Substantia nigra (tissue), 51 donors: ENCODE measurements at places on chromosomes 1 and 21.

DNA sequence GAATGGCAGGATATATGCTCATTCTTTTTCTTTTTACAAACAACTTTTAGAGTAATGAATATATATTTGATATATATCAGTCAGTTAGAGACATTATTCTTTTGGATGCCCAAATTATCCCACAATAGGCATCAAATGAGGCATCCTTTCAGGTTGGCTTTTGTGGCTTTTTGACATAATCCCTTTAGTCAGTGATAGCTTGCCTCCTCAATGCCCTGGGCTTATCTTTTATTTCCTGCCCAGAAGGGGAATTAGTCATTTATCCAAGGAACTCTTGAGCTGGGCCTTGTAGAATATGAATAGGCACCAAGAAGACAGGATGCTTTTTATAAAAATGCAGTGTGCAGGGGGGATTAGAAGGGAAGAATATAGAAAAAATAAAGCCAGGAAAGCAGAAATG is 22.2 kb downstream of the EPHX4 start:
- no peak for DNase-seq

- no peak for DNase-seq
These were observed 60.0 kb downstream of the APCS start for GRCh38 chr1:159647616-159648015.

DNA sequence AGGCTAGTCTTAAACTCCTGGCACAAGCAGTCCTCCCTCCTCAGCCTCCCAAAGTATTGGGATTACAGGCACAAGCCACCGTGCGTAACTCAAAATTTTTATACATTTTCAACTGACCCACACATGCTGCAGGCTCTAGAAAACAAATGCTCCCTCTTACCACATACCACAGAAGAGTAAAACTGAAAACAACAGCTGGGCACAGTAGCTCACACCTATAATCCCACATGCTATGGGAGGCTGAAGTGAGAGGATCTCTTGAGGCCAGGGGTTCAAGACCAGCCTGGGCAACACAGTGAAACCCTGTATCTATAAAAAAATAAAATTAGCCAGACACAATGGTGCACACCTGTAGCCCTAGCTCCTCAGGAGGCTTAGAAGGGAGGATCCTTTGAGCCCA is 56.7 kb downstream of the AKT3 start:
- DNase-seq = no peak

DNA sequence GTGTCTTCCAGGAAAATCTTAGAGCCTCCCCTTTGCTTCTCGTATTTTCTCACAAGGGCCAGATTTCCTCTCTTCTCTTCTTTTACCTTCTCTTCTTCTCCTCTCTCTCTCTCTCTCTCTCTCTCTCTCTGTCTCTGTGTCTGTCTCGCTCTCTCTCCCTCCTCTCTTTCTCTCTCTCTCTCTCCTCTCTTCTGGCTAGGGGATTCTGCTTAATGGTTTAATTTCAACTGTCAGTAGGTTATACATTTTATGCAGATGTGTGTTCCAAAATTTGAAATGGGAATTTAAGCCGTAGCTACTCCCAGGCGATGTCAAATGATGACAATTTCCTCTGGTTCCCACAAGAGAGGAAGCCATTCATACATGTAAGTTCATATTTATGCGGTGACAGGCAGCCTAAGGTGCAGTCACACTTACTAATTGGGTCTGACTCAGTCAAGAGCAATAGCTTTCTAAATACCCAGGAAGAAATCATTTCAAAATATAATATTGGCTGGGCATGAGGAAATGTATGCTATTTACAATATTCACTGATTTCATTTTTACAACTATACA is 1.4 kb downstream of the DSCAM start:
- DNase-seq = no peak

DNA sequence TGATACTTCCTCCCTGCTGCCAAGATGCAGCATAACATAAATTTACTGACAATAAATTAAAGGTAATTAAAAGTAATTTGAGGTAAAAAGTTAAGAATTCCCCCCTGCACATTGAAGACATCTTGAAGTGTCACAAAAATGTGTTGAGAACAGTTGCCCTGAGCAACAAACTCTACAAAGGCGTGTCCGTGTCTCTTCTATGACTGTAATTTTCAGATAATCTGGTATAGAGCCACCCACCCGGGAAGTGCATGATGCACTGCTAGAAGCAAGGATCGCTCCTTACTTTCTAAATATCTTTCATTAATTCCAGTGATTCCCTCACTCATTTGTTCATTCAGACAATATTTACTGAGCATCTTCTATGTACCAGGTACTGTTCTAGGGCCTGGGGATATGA is 11.0 kb upstream of the CASQ1 start:
- DNase-seq = no peak

GRCh38 chr1:17233675-17234320 is 15.1 kb upstream of the PADI3 start:
- no peak for DNase-seq

DNA sequence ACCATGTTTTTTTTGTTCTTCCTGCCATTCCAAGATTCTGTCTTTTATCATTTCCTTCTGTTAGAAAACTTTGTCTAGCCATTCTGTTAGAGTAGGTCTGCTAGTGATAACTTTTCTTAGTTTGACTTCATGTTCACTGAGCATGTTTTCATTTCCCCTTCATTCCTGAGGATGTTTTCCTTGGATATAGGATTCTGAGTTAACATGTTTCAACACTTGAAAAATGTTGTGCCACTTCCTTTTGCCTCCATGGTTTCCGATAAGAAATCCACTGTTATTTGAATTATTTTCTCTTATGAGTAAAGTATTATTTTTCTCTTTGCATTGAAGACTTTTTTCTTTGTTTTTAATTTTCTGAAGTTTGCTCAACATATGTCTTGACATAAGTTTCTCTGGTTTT is 66.7 kb downstream of the ATP1A1 start:
- DNase-seq = no peak

DNA sequence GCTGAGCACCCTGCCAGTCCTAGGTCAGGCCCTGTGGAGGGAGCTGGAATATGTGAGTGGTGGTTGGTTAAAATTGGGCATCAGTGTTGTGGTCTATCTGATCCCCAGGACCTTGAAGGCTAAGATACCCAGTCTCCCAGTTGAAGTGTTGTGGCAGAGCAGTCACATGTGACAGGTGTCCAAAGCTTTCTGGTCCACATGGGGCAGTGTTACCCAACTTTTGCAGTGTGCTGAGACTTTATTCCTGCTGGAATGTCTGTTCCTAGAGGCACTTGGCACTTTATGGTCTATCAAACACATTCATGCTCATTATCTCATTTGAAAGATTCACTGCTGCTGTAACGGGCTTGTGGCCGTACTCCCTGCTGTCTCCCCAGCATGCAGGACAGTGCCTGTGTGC is 21.0 kb upstream of the LORICRIN start:
- no peak for DNase-seq

DNA sequence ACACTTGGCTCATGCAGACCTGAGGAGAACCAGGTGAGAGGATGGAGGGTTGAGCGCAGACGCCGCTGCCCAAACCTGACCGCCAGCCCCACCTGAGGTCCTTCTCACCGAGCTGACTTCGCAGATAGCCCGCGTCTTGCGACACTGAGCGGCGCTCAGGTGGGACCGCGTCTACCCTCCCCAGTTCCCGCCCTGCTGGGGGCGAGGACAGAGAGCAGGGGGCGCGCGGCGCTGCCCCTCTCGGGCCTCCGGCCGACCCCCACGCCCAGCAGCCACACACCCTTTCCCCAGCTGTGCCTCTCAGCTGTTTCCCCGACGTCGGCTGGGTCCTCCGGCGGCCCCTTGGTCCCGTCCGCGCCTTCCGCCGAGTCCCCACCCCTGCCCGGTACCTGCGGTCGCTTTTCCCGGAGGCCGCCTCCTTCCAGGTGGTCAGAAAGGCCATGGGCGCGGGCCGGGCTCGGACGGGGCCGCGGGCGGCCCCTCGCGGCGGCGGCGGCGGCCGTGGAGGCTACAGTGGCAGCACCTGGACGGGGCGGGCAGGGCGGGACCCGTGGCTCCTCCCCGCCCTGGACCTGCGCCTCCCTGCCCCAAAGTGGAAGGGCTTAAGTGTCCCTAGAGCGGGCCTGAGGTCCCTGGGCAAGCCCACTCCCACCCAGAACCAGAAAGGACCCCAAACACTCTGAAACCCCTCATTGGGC is 14.4 kb upstream of the TTC39A start:
- no peak for DNase-seq

- DNase-seq = no peak
These were observed 41.2 kb downstream of the CDCP2 start for GRCh38 chr1:54111624-54112023.

- DNase-seq = no peak
These were observed 908 bp upstream of the ELK4 start for GRCh38 chr1:205632669-205633169.

GRCh38 chr1:188782220-188782841 is 1695.3 kb downstream of the BRINP3 start:
- DNase-seq = no peak

GRCh38 chr21:29256126-29256910 is 42.4 kb upstream of the BACH1 start:
- DNase-seq = no peak

DNA sequence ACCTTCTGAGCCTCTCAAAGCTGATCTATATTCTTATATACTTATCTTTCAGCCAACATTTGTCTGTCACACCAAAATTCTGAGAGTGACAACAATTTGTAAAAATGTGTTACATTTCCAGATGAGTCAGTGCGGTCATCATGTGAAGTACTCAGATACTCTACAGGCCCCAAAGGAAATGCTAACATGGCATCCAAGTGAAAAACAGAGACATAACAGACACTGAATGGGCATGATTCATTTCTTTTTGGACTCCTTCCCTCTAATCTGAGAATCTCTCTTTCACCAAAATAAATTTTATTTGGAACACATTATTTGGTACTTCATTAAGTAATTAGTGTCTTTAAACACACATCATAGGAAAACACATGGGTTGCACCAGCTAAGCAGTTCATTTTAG is 96.6 kb downstream of the SLC44A5 start:
- DNase-seq = no peak

DNA sequence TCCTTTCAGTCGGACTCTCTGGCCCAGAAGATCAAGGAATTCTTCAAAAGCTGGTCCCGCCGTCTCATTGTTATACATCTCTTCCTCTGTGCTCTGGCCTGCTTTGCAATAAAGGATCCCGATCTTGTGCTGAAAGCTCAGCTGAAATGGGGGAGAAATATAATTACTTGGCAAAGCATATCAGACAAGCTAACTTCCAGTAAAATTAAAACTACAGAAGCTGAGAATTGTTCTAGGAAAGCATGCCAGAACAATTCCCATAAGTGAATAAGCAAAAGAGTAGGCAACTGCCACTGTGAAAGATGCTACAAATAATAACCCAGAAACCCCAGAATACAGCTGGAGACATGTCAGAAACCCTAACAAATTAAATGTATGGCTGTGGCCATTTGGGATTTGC is 146.1 kb downstream of the SIPA1L2 start:
- DNase-seq = no peak

DNA sequence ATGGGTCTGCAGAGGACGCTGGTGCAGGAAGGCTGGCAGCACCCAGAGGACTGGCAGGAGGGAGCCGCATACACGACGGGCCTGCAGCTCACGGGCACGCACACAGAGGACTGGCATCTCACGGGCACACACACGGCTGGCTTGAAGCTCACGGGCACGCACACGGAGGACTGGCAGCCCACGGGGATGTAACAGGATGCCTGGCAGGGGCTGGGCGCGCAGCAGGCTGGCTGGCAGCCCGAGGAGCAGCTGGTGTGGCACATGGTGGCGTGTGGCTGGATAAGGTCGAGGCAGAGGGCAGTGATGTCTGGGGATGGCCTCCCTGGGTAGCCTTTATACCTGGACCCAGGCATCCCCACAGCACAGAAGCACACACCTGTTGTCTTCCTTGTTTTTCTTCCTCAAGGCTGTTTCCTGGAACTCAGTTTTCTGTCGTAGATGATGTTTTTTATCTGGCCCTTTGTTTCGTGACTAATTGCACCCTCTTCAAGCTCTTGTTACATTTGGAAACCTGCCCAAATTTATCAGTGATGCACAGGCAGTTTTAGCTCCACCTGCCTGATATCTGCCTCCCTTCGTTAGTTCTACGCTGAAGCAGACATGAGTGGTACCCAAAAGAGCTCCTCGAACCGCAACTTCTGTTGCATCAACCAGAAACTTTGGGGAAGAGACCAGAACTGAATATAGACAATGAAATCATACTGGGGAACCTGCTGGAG is at the start of gene KRTAP12-1:
Gene KRTAP12-1 (minus strand): TSS at position 303 of the 719 bp plus-strand sequence. CDS start 40 bp downstream, at position 263.
- DNase-seq = no peak

GRCh38 chr21:32474179-32475059 is 61.9 kb downstream of the EVA1C start:
- DNase-seq = no peak

- no peak for DNase-seq
These were observed 1.8 kb upstream of the LIN9 start for GRCh38 chr1:226310637-226311195.

- no peak for DNase-seq
These were observed 30.4 kb downstream of the ARID4B start for GRCh38 chr1:235297579-235297978.

GRCh38 chr1:63678200-63678599 is 85.0 kb downstream of the PGM1 start:
- no peak for DNase-seq

GRCh38 chr1:32111789-32112188 is 3.9 kb downstream of the KPNA6 start:
- no peak for DNase-seq

DNA sequence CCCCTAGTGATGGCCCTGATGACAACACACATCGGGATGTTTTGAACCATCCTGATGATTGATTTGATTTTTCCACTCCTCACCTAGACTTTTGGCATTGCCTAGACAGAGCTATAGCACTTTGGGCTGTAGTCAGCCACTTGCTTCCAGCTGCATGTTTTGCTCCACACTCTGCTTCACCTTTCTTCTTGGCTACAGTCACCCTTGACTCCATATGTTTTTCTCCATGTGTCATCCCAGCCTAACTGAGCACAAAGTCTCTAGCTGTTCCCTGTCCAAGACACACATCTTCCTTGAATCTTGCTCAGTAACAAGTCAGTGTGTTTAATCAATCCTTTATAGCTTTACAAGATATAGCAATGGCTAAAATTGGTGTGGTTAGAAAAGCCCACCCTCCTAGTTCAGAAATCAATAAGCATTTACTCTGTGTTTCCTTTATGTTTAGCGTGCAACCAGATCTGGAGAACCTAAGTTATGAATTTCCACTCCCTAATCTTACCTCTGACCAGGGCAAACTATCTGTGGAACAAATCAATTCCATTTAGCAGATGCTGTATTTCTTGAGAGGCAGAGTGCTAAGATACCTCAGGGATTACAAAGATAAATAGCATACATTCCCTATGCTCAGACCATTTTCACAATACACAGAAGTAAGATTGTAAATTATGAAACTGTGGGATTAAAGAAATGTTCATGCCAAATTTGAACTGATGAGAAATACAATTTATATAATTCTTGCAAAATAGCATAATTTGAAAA is 98.4 kb upstream of the LYPLAL1 start:
- no peak for DNase-seq

DNA sequence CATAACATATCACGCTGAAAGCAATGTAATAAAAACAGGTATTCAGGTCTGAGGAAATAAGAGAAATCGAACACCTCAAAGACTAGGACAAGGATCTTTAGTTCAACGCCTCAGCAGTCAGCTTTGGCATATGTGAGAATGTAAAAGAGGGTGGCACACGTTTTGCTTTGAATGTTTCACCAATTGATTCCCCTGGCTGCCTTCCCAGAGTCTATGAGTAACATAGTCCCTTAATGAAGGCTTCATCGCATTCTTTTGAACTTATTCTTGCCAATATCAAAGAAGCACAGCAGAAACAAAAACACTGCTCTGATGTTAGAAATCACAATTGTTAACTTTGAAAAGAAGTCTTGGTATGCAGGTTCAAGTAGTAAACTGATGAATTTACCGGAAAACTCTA is 764.8 kb downstream of the ADGRL2 start:
- no peak for DNase-seq

GRCh38 chr1:183097438-183098051 is 74.3 kb downstream of the LAMC1 start:
- no peak for DNase-seq

GRCh38 chr1:186463511-186463910 is 2.6 kb upstream of the PDC start:
- no peak for DNase-seq
